ENCODE measurements at places on chromosomes 5 and 9.
A peak's percentile ranks its signal among the peaks of the same experiment; 100 is the strongest.

GRCh38 chr9:105148328-105149006 is 96.0 kb upstream of the SLC44A1 start:
- DNase-seq: no peak

- no peak for DNase-seq
These were observed 169.9 kb downstream of the SLC28A3 start for GRCh38 chr9:84170521-84171141.

DNA sequence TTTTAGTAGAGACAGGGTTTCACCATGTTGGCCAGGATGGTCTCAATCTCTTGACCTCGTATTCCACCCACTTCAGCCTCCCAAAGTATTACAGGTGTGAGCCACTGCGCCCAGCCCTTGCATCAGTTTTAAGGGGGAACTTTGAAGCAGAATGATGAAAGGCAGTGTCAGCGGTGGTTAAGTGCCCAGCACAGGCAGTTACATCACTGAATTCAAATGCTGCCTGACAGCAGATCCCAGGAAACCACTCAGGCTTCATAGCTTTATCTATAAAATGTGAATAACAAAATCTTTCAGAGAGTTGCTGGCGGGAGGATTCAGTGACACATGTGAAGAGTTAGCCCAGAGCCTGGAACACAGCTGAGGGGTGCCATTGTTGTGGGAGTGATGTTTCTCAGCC is 26.5 kb downstream of the FGF1 start:
- no peak for DNase-seq

- DNase-seq: peak; percentile 37
These were observed 77.1 kb downstream of the SUSD1 start for GRCh38 chr9:112097712-112098688.

DNA sequence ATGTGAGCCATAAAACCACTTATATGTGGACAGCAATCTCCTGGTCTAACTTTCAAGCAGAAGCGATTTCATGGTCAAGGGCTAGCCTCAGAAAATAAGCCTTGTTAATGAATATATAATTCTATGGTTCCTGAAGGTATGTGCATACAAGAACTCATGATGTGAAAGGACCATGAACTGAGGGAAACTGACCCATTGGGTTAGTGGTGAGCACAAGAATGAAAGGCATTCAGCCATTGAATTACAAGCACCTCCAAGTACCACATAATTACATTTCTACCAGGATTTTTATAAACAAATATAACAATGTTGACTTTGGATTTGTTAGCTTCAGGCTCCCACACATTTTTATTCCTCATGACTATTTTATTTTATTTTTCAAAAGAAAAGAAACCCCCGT is 459.0 kb downstream of the TLE4 start:
- DNase-seq: no peak

- no peak for DNase-seq
These were observed 47.8 kb downstream of the SVEP1 start for GRCh38 chr9:110531776-110532175.

DNA sequence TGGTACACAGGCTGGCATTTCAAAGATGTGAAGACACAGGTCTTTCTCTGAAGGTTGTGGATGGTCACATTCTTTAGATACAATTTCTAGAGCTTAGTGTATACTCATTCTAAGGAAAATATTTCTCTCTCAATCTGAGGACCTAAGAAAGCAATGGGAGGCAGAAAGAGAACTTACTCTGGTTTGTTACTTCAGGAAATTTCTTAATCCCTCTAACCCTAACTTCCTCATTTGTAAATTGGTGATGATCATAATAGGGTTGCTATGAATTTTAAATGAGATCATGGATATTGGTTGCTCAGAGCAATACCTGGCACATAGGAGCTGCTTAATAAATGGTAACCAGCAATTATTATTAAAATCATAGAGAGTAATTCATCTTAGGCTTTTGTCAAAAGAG is 22.1 kb downstream of the FAM170A start:
- no peak for DNase-seq

DNA sequence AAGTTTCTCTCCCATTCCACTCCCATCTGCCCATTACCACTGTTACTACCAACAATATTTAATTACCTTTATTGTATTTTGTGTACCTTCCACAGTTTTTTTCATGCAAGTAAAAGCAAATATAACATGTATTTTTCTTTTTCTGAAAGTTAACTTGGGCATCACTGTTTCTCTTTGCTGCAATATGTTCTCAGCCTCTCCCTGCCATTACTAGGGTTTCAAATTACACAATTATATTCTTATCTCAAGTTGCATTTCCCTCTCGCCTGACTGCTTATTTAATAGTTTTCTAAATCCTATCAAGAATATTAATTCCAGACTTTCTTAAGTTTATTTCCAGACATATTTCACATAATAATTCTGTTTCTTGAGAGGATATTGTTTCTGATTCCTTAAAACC is 46.9 kb upstream of the GAS1 start:
- no peak for DNase-seq

GRCh38 chr5:106600803-106601202 is 1069.9 kb downstream of the EFNA5 start:
- no peak for DNase-seq

- no peak for DNase-seq
These were observed 9.3 kb downstream of the ZNF622 start for GRCh38 chr5:16456103-16456832.

GRCh38 chr9:135620558-135620957 is 18.8 kb downstream of the GLT6D1 start:
- no peak for DNase-seq

DNA sequence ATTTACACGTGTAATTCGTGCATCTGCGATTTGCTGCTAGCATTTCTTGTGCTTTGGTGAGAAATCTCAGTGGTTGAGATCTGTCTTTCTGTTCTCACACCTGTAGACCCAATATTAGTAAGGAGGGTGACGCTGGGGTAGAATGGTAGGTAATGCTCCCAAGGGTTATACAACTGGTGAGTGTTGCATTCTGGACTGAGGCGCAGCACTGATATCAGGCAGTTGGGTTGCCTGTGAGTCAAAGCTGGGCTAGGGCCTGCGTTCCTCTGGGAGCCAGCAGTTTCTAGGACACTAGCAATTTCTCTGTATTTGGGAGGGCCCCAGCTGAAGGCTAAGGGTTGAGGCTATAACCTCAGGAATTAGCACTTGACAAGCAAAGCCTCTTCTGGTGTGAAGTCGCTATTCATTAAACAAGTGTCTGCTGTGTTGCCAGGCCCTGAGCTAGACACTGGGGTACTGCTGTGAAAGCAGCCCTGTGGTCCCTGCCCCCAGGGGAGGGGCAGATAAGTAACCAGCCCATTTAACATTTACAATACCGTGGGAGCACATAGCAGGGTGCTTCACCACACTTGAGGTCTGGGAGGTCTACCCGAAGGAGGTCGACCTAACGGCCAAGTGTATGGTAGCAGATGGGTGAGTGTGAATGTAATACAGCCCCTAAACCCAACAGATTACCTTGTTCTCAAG is 28.7 kb downstream of the LARP1 start:
- DNase-seq: no peak

DNA sequence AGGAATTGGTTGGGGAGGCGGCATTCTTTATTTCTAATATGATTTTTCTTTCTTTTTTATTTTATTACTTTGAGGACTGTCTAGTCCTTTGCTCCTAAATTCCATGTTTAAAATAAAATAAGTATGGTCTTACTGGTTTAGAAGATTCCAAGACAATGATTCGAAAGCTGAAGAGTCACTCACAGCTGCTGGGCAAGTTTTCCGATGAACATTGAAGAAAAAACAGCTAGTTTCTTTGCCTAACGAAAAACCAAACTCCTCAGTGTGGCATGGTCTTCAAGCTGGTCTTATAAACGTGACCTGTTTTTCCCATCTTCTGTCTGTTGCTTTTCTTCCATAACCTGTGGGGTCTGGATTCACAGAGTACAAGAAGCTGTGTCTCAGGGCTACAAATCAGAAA is 25.1 kb downstream of the ZNF474 start:
- DNase-seq: no peak

GRCh38 chr5:76403766-76404222 is 709 bp downstream of the IQGAP2 start:
- peak; percentile 31 for DNase-seq

GRCh38 chr9:35981699-35982098 is 23.7 kb upstream of the OR2S2 start:
- no peak for DNase-seq

- DNase-seq: no peak
These were observed 174.0 kb downstream of the MAPKAP1 start for GRCh38 chr9:125532812-125533594.

DNA sequence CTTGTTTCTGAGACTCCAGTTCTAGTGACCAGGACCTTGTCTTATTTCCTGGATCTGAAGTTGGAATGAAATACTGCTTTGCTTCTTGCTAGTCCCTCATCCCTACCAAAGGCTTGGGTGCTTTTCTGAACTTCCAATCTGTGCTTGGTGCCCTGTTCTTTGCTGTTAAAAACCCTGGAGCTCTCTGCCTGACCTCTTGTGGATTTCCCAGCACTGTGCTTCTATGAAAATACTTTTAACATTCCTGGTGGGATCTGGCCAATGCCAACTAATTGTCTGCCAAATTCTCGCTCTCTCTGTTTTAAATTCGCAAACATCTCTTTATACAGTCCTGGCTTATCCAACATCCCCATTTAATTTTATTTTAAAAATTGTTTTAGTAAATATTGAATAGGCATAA is 26.7 kb upstream of the CSNK1G3 start:
- DNase-seq: no peak

GRCh38 chr5:78560000-78560855 is 88.3 kb downstream of the LHFPL2 start:
- DNase-seq: no peak

DNA sequence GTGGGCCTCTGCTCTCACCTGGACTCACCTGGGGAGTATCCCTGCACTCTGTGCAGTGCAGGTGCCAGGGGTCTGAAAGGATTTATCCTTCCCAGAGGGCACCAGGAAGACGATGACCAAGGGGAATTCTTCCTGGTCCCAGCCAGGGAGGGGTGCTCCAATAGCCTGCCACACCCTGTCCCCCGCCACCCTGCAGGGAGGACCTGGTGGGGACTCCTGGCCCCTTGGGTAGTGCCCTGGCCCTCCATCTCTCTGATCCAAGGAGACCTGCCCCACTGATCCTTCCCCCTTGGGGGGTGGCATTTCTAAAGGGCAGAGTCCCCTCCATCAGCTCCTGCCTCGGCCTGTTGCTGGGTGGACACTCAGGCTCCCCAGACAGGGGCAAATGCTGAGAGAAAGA is 70.7 kb downstream of the NTNG2 start:
- no peak for DNase-seq

DNA sequence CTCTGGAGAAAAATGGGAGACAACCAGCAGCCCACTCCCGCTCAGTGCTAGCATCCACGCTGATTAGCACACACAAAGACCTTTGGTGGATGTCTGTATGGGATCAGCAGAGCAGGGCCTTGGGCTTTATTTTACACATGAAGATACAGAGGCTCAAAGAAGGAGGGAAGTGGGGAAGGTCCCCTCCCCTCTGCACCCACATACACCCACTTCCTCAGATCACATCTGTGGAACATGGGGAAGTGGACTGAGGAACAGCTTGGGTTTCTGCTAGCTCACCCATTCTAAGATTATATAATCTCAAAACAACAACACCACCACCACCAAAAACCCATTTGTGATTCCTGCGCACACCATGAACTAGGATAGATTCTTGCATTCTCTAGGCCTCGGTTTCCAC is 14.0 kb downstream of the GGTA1 start:
- no peak for DNase-seq

- DNase-seq: no peak
These were observed 180.2 kb upstream of the ZNF618 start for GRCh38 chr9:113695901-113696300.

DNA sequence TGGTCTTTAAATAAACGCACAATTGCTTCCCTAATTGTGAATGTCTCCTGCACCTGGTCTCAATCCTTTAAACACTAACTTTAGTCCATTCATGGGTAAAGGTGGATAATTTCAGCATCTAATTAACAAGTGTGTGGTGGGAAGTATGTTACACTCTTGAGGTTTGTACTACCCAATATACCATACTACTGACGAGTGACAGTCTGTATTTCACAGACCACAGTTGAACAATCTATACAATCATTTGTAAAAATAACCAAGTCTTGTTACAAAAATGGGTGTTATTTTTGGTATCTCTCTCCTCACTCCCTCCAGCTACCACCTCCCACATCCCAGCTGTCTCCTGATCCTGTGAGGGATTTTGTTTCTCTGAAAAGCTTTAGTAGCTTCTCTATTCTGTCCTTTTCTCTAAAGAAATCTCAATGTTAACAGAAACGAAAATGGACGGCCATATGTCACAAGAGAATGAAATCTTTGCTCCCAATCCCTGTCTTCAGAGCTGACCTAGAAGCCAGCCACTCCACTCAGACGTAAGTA is 62.3 kb upstream of the ZNF366 start:
- DNase-seq: no peak

DNA sequence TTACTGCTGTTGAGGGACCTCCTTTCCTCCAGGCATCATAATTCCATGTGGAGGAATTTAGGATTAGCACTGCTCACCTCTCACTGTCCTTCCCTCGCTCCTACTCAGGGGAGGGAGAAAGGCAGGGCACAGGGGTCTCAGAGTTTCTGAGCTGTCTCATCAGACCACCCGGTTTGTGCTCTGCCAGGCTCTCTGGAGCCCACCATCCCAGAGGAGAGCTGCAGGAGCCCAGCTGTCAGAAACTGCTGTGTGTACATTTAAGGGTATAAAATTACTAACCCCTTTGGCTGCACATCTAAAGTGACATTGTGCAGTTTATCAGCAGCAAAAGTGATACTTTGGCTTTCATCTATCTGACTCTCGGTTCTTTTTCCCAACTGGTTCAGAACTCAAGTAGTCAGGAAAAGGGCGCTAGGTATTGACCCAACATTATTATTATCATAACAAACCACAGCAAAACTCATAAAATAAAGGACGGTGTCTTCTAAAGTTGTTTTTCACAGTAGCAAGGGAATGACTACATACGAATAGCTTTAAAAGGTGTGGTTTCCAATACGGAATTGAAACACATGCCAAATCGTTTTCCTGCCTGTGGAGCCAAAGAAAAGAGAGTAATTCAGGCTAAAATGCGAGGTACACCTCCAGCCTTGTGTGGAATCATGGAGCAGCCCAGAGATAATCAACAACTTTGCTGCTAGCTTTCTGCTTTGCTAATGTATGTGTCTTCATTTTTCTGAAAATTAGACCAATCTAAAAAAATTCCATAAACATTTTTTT is 348.1 kb downstream of the TMEM167A start:
- no peak for DNase-seq

- DNase-seq: no peak
These were observed 100.6 kb downstream of the HACD4 start for GRCh38 chr9:20930836-20931235.

DNA sequence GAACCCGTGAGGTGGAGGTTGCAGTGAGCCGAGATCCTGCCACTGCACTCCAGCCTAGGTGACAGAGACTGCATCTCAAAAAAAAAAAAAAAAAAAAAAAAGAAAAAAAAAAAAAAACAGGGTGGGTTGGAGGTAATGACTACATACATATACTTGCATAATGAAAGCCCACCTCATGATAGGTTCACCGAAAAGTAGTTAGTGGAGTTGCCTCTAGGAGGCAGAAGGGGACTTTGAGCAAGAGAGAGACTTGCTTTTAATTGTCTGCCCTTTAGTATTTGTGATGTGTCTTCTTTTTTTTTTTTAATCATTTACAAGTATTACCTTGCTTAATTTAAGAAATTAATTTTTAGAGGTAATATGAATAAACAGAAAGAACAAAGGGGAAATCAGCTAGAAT is 99.8 kb downstream of the PPARGC1B start:
- no peak for DNase-seq
